ENCODE measurements at places on chromosomes 12 and 14.
A peak's percentile ranks its signal among the peaks of the same experiment; 100 is the strongest.

DNA sequence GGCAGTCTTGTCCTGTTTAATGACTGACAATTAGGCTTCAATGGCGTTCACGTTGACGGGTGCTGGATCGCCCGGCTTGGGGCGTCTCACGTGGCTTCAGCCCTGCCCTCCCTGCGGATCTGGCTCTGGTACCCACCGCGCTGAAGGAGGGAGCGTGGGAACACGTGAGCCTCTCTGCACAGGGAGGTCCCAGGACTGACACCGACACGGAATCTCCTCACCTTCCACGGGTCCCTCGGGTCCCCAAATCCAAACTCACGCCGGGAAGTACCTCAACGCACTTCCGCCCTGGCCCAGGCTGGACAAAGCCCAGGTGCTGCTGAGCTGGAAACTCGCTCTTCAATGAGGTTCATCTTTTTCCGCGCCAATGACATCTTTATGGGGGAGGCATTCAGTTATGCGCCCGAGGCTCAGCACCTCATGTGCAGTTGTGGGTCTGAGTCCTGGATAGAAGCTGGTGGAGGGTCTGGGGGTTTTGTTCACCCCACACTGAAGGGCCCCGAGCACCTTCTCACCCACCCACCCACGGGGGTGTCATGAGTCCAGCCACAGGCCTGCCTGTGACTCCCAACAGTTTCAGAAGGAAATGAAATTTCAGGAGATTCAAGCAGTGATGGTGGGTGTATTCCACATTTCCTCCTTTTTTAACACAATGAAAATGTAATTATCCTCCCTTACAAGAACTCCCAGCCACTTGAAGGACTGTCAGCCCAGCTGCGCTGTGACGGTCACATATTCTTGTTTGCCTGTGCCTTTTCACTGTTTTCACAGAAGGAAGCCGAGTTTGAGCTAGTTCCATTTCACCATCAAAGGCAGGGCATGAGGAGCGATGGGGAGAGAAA lies 251.7 kb upstream of the SFSWAP start:
- DNase-seq, result no peak

GRCh38 chr12:69906411-69907216 lies 81.6 kb downstream of the MYRFL start:
- DNase-seq, result no peak

DNA sequence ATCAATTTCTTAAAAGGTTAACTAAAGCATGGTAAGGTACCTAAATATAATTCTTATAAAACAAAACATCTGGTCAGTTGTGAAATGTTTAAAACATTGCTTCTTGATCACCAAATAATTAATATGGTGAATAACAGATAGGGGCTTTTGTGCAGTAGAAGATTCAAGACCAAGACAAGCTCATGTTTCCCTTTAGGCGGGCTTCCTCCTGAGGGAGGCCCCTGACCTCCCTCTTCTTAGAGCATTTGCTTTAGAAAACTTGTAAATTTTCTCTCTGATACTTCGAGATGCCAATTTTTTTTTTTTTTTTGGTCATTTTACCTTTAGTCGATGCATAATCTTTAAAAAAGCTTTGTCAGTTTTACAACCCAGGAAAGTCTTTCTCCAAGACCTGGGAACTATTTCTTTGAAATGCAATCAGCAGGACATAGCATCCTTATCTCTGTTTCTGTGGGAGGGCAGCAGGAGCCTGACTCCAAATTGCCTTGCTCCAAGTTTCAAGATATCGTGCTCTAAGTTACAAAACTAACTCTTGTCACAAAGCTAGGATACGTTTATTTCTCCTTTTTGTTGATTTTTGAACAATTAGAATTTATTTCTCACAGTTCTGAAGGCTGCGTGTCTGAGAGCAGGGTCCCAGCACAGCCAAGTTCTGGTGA lies 66.6 kb upstream of the BICD1 start:
- DNase-seq, result no peak

DNA sequence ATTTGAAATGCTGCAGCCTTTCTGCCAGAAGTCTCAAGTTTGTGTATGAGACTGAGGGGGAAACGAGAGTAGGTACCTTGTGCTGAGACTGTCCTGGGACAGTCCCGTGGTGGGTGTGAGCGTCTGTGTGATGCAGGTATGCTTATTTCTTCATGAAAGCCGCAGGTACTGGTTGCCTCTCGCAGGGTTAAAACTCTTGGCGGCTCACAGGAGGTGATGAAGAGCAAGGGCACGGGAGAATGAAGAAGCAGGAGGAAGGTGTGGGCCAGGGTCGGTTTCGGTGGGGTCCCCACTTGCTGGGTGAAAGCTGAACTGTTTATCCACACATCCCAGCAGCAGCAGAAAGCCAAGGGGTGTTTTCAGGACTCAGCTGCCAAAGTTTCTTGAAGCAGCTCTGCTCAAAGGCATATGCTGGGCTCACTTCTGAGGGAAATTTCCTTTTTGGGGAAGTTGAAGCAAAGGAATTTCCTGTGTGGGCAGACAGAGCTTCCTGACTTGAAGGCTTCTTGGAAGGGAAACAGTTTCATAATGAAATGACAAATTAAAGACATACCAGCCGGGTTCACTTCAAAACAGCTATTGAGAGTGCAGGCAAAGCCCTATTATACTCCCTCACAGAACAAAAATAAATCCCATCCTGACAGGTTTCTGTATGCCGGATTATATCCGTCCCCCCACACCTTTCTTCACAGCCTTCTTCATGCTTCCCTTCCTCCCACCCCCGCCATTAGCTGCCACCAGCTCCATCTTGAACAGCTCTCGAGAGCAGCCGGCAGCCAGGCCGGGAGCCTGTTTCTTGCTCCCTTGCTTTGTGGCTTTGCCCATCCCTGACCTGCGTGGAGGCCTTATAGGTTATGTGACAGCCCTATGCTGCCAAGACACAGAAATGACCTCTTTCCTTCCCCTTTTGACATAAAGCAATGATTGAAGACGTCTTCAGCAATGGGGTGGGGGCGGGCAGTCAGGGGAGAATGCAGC lies 116.6 kb downstream of the ETV6 start:
- no peak for DNase-seq

DNA sequence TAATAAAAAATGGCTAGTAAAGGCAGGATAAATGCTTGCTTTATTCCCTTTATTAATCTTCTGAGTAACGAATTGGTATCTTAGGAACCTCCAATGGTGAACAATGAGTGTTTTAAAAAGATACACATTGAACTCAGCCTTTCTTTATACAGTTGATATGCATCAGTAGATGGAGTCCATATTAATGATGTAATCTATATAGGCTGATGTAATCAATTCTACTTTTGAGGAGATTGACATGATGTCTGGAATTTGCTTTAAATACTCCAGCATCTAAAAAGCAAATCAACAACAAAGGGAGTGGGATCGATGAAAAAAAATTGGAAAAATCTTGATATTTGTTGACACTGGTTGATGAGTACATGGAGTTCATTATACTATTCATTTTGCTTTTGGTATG lies 106.2 kb downstream of the ANO4 start:
- no peak for DNase-seq

GRCh38 chr14:72597252-72598233 lies 296.4 kb downstream of the DPF3 start:
- DNase-seq, result no peak

DNA sequence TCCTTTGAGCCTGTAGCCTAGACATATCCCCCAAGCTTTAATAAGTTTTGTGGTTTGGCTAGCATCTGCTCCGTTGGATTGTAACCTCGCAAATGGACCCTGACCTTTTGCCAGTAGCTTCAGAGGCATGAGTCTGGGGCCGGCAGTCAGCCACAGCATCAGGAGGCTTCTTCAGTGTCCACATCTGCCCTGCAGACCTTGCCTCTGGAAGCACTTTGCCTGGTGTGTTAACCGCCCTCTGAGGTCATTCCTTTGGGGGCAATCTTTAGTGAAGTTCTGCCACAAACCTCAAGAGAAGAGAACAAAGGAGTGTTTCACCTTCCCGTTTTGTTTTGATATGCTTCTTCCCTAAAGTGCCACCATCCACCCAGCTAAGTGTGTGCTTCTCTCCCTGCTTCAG lies 71.4 kb downstream of the GNS start:
- no peak for DNase-seq

DNA sequence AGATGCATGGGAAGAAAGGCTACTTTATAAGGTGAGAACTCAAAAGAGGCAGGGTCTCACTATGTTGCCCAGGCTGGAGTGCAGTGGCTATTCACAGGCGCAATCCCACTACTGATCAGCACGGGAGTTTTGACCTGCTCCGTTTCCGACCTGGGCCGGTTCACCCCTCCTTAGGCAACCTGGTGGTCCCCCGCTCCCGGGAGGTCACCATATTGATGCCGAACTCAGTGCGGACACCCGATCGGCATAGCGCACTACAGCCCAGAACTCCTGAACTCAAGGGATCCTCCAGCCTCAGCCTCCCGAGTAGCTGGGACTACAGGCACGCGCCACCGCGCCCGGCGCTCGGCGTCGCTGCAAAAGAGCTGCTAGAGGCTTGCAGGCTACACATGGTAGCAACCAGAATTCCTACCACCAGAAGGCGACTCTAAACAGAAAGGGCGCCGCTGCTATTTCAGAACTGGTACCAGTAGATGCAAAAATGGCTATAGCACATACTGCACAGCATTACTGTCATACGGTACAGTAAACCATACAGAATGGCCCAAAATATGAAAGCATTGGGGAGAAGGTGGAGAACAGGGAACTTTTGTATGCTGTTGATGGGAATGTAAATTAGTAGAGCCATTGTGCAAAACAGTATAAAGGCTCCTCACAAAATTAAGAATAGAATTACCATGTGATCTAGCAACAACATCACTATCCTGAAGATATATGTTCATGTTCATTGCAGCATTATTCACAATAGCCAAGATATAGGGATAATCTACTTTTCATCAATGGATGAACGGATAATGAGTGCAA lies 1.2 kb upstream of the NEMF start:
- peak; percentile 87 for DNase-seq

DNA sequence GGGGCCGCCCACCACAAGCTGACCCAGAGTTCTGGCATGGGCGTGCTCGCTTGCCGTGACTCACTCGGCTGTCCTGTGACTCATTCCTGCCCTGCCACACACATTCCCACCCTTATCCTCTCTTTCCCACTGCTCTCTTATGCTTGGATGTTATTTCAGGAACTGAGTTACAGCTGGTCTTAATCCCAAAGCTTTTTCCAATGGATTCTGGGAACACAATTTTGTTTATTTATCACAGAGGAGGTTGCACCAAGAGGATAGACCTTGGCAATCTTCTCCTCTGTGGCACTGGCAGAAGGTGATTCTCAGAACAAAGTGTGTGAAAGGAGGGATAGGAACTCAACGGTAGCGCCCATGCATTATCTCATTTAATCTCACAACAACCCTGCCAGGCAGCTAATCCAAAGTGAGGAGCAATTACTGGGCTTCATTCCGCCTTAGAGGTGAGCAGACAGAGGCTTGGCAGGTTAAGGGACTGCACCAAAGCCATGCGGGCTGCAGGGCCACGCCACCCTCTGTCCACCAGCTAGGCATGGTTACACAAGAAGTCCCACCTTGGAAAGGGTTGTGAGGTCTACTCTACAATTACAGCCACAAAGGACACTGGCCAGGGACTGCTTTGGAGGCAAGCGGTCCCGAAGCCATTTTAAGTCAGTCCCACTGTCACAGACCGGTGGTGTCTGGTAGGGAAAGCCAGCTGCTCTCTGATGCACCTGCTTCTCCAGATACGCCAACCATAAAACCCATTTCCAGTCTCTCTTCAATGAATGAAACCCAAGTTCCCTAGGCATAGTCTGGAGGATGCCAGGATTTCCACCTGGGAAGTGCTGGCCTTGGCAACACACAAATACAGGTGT lies 32.9 kb downstream of the SYNE3 start:
- DNase-seq, result no peak

DNA sequence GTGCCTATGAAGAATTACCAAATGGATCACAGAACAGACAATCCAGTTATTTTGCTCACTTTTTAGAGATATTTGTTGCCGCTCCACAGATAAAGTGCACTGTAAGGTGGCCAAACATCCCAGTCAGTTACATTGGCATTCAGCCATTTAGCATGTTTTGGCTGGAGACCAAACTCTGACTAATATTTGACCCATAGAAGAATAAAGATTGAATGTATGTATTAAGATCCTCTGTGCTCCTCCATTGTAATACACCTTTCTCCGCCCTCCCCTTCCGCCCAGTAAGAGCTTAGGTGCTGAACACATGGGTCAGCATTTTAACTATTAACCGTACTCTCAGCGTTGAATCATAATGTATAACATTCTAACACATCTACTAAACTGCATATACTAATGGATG lies 163.4 kb downstream of the ANO6 start:
- no peak for DNase-seq

GRCh38 chr14:93645200-93645599 lies 143.1 kb downstream of the PRIMA1 start:
- no peak for DNase-seq

GRCh38 chr12:39095636-39096330 lies 190.4 kb upstream of the CPNE8 start:
- no peak for DNase-seq

DNA sequence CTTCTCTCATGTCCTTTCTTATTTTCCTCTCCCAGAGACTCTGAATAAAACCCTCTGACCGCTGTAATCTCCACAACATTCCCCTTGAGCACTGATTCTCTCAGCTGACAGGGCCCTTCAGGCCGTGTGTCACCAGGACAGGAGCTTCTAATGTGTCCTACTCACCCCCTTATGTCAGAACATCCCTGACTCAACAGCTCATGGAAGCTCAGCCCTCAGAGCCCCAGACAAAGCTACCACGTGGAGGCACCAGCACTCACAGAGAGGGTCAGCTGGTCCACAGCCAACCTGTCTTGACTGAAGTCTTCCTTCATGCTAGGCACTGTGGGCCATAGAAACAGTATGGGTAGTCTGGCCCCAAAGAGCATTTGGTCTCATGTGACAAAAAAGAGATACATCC lies 49.8 kb downstream of the SMUG1 start:
- no peak for DNase-seq

DNA sequence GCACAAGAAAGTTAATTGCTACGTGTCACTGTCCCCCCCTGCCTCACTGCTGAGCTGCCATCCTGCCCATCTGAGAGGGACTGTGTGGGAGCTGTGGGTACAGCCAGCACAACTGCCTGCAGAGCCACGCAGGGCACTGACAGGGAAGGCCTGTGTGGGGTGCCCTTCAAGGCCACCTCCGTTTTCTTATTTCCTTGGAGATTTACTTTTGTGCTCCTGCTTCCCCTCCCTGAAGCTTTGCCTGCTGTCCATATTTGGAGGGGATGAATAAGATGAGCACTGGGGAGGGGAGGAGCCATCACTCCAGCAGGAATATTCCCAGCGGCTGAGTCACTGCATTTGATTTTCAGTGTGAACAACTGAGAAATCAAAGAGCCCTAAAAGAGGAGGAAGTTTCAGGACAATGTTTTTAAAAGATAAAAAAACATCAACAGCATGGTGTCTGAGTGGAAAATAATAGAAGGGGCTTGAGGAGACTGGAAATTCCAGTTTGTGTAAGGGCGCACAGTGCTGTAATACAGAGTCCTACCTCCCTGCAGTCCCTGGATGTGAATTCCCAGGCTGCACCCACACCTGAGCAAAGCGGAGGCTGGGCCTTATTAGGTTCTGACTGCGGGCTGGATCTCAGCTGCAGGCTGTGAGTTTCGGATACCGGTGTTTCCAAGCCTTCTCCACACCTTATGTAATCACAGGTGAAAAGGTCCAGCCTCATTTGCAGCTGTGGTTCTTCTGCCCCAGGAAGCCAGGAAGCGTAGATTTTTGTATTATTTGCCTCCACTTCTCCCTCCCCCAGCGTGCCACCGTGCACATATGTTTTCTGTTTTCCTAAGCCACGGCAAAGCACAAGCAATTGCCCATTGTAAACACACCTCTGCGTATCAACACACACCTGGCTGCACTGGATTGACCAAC lies 192.6 kb upstream of the BCL2L14 start:
- no peak for DNase-seq

GRCh38 chr14:72128629-72129028 lies 196.4 kb downstream of the RGS6 start:
- DNase-seq, result peak; percentile 28

Data from SHP77 (cell line).